HS-5 (cell line): ENCODE measurements at places on chromosomes 2 and 18.

DNA sequence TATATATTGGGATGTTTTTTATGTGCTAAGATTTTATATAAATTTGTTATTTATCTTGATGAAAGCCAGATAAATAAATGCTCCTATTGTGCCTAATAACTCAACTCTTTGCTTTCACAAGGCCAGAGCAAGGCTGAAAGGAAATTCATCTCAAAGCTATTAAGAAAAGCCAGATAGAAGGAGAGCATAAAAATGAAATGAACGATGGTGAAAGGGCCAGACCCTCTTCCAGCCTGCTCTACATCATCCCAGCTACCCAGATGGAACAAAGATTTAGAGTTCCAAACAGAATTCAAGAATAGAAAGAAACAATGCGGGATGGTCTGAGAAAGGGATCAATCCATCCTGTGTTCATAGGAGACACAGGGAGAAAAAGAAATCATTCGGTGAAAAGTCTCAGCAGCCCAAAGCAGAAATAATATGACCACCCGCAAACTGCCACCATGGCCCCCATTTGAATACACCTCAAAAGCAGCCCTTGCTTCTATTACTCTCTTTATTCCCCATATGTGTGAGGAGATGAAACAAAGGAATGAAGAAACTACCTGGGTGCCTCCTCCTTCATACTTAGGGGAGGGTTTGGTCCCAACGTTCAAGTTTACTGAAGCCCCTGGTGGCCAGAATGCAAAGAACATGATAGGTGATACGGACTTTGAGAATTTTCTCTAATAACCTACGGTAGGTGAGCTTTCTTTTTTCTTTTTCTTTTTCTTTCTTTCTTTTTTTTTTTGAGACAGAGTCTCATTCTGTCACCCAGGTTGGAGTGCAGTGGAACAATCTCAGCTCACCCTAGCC, 110.1 kb upstream of the FBXO11 start:
- no peak for DNase-seq

- DNase-seq: no peak
These were observed 135.2 kb upstream of the ACVR2A start for GRCh38 chr2:147709655-147710054.

DNA sequence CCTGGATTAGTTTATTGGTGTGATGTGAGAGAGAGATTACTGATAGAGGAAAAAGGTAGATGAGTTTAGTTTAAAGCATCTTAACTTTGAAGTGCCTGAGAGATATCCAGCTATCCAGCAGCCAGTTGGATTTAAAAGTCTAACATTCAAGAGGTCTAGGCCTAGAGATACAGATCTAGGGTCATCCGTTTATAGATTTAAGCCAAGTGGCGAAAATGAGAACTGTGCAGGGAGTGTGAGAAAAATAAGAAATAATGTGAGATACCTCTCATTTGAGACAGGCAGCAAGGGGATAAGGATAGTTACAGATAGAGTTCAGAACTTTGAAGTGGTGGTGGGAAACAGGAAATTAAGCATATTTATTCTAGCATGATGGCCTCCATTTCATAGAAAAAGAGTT, 5.3 kb upstream of the ORC2 start:
- no peak for DNase-seq

DNA sequence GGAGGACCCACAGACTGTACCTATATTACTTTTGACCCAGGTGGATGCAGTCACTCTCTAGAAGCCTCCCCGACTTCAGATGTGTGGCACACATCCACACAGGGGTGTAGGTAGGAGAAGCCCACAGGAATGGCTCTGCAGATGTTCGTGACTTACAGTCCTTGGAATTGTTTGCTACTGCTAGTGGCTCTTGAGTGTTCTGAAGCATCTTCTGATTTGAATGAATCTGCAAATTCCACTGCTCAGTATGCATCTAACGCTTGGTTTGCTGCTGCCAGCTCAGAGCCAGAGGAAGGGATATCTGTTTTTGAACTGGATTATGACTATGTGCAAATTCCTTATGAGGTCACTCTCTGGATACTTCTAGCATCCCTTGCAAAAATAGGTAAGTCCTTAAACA, 605 bp downstream of the SLC9A4 start:
- no peak for DNase-seq

- DNase-seq: no peak
These were observed 125.6 kb upstream of the RPRM start for GRCh38 chr2:153604133-153604532.

DNA sequence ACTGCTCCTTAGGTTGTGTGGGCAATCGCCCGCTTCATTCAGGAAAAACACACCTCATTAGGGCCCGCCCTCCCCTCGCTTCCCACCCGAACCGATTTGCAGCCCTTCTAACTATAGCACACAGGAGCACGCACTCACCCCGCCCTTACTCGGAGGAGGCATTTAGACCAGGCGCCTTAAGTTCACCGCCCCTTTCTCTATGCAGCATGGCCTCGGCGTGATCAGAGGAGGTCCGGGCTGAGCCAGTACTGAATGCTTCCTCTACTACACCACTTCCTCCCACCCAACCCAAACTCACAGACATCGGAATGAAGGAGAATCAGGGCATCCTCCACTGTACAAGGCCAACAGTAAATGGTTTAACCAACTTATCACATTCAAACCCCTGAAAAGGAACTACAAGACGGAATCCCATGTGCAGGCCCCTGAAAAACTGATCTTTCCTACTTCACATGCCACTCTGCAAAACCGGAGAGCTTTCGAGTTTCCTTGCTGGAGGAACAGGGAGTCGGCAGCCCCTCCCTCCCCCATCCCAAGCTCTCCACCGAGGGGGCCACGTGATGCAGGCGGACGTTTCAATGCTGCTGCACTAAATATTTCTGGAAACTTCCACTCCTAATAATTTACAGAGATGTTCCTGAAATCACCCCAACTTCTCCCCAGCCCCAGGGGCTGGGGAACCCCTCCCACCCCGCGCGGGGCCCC, 1.4 kb downstream of the XPO1 start:
- DNase-seq: peak; percentile 77

DNA sequence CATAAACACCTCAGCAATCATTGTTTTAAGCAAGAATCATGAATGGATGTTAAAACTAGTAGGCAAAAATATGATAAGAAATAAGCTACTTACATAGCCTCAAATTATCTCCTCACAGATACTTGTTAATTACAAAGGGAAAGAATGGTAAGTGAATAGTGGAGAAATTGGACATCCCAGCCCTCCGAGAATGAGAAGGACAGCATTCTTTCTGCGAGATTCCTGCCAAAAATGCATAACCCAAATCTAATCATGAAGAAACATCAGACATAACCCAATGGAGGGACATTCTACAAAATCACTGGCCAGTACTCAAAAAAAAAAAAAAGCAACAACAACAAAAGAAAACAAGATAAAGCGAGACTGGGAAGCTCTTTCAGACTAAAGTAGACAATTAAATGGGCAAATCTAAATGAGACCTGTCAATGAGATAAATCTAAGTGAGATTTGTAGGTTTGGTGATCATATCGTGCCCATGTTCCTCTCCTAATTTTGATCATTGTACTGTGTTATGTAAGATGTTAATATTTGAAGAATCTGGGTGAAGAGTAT, 57.9 kb upstream of the GLI2 start:
- DNase-seq: no peak

- peak; percentile 99 for DNase-seq
These were observed 222.1 kb downstream of the MTX2 start for GRCh38 chr2:176491172-176491904.

DNA sequence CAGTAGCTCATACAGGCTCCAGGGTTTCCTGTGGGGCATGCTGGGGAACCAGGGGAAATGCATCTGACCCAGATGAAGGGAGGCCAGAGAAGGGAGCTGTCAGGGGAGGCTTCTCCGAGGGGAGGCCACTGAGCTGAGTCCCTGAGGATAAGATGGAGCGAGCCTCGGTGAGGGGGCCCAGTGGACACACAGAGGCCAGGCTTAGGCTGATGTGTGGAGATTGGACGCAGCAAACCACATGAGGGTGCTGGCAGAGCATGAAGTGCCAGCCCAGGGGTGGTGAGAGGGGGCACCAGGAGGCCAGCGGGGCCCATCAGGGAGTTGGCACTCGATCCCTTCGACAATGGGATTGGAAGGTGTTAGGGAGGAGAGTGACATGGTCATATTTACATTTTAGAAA, 235.0 kb downstream of the KLHL29 start:
- no peak for DNase-seq

- DNase-seq: no peak
These were observed 245.6 kb upstream of the SALL3 start for GRCh38 chr18:78733762-78734613.

DNA sequence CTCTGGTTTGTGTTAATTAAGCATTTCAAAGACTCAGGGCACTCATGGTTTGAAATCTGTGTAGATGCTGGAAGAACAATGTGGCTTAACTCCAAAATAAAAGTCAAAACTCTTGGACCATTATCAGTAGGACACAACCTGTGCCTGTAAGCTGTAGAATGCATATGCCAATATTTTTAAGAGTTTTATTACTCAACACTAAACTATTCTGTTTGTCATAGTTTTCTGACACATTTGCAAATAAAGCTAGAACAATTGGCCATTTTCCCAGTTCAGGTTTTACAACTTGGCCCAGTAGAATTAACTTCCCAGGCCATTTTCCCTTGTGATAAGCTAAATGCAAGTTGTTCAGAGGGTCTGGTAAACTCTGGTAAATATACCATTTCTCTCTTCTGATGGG, 713.1 kb downstream of the CBLN2 start:
- DNase-seq: peak; percentile 36

DNA sequence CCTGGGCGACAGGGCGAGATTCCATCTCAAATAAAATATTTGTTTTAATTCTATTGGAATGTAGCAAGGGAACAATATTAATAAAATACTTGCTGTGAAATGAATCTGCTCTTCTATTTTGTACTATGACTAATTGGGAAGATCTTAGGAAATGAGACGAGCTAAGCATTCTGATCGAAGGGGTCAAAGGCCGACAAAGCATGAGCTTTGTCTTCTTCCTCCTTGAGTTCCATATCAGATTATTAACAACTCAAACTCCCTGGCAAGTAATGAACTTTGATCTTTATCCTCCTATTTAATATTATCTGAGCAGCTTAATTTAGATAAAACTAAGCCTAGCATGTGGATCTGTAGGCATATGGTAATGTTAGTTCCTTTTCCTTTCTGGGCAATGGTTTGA, 15.5 kb downstream of the GEMIN6 start:
- DNase-seq: no peak

- no peak for DNase-seq
These were observed 334.4 kb upstream of the THUMPD2 start for GRCh38 chr2:40113272-40113968.

DNA sequence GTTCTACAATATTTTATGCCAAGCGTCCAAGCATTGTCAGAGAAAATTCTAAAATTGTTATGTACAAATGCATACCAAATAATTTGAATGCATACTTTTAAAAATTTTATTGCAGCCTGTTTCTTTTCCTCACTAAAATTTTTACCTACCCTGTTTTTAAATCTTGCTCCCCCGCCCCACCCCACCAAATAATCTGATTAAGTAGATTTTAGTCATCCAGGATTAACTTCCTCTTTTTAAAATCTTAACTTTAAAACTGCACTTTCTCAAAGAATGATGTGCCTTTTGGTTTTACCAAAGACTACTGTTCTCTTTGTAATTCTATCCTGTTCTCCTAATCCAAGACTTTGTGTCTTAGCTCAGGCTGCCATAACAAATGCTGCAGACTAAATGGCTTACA, 269.4 kb upstream of the FN1 start:
- no peak for DNase-seq
